ENCODE measurements at places on chromosomes 3 and 15.

DNA sequence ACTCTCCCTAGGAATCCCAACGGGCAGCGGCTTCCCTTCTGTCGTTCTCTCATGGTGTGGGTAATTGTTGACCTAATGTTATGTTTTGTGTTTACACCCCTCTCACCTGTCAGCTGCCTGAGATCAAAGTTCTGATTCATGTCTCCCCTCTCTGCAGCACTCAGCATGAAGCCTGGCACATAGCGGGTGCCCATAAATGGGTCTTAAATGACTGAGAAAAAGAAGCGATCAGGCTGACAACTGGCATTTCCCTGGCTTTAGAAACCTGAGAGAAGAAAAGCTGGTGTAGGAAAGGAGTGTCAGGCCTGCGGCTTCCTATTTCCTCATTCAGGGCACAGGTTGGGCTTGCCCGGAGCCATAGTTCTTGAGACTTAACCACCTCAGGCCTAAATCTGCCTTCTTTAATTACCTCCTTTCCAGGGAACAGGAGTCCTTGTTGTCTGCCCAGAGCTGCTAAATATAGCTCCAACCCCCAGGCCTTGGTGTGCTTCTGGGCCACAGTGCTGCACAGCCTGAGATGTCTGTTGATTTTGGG is 31.8 kb downstream of the LPP start:
- no peak for DNase-seq

- DNase-seq, result no peak
These were observed 853 bp downstream of the TEX264 start for GRCh38 chr3:51671734-51672475.

- DNase-seq, result peak; percentile 87
These were observed at the start of gene PLXNA1 for GRCh38 chr3:126982471-126983175. Gene PLXNA1, plus strand, starts transcription at chr3:126983115. Its CDS starts 5,479 bp downstream, at chr3:126988594.

GRCh38 chr15:81893182-81893835 is 152.5 kb downstream of the MEX3B start:
- no peak for DNase-seq

- DNase-seq, result no peak
These were observed 18.1 kb downstream of the ANXA2 start for GRCh38 chr15:60379525-60380274.

DNA sequence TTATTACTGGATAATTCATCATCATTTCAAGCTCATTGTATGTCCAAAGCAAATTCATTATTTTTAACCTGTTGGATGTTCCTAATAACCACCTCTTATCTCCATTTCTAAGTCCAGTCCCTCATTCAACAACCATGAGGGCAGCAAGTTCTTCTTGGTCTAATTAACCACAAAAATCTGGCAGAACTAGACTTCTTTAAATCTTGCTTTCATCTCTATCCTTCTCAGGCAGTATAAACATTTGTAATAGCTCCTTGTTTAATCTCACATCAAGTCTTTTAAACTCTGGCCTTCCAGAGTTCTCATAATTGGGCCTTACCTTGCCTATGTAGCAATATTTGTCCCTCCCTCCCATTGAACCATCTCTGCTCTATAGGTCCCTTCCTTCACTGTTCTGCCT is 17.0 kb upstream of the GHSR start:
- DNase-seq, result no peak

DNA sequence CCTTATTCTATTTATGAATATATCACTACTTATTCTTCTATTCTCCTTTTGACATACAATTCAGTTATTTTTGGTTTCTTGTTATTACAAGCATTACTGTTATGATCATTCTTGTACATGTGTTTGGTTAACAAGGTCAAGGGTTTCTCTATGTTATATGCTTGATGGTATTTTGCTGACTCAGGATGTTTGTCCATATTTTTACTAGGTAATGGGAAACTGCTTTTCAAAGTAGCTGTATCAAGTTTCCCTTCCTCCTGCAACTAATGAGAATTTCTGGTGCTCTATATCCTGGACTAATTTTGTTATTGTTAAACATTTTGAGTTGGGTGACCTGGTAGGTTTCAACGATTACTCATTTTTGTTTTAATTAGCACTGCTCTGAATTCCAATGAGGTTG is 841.0 kb downstream of the OTOL1 start:
- DNase-seq, result no peak

GRCh38 chr3:178671377-178671776 is 135.1 kb downstream of the KCNMB2 start:
- no peak for DNase-seq

- peak; percentile 83 for DNase-seq
These were observed 1.2 kb downstream of the HRH1 start for GRCh38 chr3:11155341-11156025.

All from right atrium auricular region (tissue), 2 donors.